ENCODE measurements at places on chromosomes 4 and X.

DNA sequence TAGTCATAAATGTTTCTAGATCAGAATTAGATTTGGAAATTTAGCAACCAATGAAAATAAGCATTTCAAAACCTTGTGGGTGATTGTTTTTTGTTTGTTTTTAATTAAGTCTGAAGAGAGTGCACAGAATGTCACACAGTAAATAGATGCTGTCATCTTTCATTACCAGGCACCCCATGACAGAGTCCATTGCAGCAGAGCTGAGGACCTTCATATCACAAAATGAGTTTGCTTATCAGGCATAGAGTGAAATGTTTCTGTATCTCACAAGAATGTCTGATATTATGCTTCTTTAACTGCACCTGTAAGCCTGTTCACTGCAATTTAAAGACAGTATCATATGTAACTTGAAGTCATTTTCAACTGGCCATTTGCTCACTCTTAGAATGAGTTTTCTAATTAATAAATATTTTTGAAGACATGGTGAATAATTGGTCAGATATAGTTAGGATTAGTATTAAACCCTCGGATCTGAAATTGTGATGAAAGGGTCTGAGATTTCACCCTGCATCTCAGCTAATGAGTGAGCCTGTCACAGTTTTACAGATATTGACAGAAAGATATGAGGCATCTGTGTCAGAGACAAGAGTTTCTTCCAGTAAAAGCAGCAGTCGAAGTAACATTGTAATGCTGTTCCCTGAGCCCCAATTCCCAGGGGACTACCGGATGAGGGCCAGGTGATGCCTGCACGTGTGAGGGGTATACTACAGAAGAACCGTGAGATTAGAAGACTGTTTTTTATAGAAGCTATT lies 416.4 kb downstream of the CCSER1 start:
- DNase-seq: no peak

- DNase-seq: no peak
Measured at GRCh38 chr4:76950956-76951671, 1.6 kb downstream of the SEPTIN11 start.

- no peak for DNase-seq
Measured at GRCh38 chr4:145814246-145814645, 124.4 kb downstream of the ZNF827 start.

- DNase-seq: no peak
Measured at GRCh38 chr4:33961761-33962160, 2282.6 kb downstream of the ARAP2 start.

DNA sequence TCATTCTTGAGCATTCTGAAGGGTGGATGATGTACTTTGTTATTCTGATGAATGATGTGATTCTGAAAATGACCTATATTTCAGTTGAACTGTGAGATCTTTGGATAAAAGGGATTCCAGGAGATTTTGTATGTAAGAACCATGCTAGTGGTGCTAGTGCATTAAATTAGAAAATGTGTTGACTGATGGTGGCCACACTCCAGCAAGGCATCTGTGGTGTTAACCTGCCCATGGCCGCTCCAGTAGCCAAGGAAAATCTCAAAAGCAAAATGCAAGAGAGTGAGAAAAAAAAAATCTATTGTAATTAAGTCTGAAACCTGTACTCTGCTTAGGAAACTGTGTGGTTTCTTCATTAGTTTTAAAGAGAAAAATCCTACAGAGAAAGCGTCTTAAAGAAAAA lies 93.5 kb downstream of the WWC2 start:
- DNase-seq: no peak

DNA sequence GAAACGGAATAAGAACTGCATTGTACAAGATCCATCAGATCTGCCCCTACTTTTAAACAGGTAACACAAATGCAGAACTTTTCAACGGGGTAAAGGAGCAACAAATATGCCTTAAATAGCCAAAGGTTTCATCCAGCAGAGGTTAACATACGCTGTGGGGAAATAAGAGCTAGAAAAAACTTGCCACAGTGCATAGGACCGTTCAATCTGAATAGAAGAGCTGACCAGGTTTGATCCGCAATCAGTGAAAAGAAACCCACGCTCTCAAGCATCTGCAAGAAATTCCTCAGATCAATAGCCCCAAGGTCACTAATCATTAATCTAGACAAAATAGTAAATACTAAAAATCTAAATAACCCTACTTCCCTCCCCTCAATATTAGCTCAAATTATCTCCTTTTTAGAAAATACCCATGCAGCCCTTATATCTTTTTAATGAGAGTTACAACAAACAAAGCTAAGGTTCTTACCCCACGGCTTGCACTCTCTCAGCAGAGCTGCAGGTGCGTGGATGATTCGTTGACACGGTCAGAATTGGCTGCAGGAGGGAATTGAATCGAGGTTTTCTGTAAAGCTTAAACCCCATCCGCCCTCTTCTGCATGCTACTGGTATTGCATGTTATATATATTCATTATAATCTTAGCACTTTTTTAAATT lies at the start of gene TLR10:
TSS of gene TLR10 (minus strand) at position 539 of the 657 bp plus-strand sequence. CDS start 7,400 bp downstream, outside the sequence.
- no peak for DNase-seq

DNA sequence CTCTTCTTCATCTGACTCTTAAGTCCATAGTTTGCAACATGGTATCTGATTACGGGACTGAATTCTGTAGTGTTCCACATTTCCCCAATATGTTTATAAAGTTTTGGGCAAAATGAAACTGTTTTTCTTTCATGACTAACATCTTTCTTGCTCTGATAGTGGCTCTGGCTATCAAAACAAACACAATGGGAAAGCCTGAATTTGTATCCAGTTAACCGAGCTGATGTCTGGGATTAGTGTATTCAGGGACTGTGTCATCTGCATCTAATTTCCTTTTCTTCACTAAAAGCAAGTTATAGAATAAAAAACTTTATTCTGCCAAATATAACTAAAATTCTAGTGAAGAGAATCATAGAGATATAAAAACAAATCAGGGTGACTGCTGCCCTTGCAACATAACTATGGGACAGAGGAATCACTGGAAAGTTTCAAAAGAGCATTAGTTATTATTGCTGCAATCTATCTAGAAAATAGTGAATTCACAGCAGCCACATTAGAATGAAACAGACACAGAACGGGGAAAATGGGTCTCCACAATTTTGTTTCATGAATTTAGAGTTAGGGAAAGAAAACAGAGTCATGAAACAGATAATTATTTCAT lies 61.3 kb downstream of the ANTXR2 start:
- no peak for DNase-seq

- no peak for DNase-seq
Measured at GRCh38 chr4:152104901-152105357, 344.1 kb upstream of the GATB start.

DNA sequence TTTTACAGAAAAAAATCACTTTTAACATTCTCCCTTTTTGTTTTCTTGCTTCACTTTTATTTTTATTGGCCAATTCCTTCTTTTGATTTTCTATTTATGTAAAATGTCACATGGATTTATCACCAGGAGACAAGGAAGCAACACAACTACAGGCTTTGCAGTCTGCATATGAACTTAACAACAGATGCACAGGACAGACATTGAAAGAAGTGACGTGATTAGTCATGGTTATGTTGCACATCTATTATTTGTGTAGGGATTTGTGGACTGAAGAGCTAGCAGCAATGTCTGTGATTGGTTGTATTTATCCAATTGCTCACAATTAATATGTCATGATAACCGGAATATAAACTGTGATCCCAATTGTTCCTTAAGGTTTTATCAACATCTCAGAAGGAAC lies 147.8 kb upstream of the KLF3 start:
- DNase-seq: no peak

GRCh38 chr4:86957215-86957614 lies 22.4 kb downstream of the AFF1 start:
- no peak for DNase-seq

DNA sequence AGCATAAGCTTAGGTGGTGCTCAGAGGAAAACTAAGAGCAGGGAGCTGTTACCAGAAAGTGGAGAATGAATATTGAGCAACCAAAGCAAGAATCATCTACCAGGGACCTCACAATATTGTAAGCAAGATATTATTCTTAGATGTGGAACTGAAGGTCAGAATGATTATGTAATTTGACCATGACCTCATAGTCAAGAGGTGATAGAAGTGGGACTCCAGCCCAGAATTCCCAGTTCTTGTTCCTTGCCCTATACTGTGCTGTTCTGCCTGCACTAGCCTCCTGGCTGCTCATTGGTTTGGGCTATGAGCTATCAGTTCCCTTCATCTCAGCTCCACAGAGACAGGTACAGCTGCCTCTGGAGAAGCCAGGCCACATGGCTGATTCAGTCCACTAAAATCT lies 229.4 kb downstream of the LDB2 start:
- no peak for DNase-seq

- no peak for DNase-seq
Measured at GRCh38 chr4:17096692-17097091, 198.2 kb upstream of the LDB2 start.

DNA sequence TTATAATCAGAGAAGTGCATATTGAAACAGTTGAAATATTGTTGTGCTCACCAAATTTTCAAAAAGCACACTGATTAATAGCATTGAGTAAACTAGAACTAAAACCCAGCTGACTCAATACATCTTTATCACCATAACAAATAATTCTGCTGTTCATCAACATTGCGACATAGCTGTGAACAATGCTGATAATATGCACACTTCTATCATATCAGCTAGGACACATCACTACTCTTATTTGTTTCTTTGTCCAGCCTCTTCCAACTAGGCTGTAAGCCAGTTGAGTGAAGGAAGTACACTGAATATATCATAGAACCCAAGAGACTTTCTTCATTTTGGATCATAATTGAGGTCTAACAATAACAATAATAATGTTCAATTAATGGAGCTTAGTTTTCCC lies 349.7 kb downstream of the IQCM start:
- no peak for DNase-seq

DNA sequence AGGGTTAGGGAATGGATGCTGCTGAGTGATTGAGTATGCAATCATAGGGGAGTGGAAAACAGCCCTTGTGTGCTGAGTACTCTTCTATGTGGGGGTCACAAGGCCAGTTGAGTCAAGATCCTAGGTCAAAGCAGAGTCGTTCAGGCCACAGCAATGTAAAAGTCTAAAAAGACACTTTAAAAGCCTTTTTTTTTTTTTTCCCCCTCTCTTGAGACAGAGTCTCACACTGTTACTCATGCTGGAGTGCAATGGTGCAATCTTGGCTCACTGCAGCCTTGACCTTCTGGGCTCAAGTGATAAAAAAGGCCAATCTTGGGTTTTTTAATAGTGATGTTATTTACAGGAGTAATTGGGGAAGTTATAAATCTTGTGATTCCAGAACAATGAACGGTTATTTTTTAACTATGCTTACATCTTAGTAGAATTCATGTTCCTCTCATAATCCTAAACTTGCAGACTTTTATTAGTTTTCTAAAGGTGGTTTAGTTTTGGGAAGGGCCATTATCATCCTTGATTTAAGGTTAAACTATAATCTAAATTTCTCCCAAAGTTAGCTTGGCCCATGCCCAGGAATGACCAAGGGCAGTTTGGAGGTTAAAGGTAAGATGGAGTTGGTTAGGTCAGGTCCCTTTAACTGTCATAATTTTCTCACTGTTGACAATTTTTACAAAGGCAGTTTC lies 82.2 kb upstream of the BMP2K start:
- no peak for DNase-seq

DNA sequence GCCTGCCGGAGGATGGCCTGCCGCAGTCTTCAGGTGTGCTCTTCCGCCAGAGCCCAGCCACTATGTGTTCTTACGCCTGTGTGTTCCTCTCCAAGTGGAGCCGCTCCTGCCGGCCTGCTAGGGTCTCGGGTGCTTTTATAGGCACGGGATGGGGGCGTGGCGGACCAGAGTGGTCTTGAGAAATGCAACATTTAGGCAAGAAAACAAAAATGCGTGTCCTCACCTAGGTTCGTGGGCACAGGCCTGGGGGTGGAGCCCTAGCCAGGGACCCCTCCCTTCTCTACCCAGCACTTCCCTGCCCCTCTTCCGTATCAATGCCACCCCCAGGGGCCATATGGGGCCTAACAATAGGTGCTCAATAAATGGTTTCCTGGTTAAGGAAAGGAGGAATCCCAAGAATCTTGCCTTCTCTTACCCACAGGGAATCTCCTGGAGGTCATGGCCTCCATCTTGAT lies 34.4 kb upstream of the LRBA start:
- DNase-seq: no peak
